Posterior cingulate gyrus (tissue), 11 donors: ENCODE measurements at places on chromosomes 1 and 21.

DNA sequence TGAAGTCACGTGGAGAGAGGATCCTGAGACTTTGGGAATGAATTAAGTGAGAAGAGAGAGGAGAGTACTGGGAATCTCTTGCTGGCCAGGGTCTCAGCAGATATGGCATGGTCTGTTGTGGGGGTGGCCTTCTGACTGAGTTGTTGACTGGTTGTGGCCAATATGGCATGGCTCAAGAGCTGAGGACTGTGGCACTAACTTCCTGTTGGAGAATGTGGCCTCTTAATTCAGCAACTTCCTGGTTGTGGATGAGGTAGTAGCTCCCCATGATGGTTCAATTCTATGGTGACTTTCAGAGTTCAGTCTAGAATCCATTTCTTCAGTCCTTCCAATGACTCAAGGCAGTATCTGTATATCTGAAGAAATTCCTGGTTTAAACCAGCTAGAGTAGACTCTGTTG, 44.7 kb upstream of the PAXBP1 start:
- no peak for DNase-seq

DNA sequence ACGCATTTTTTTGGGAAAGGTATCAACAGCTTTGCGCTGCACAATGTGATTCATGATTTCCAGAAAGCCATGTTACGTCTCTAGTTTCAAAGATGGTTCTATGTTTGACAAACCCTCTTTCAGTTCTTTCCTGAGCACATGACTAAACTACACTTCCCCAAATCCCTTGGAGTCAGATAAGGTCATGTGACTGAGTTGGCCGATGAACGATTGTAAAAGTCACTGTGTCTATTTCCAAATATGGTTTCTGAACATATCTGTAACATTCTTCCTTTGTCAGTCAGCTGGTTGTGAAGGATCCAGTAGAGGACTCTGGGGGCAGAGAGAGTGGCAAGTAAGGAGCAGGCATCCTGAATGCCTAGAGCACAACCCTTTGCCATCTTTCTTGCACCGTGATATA, 35.4 kb downstream of the TMPRSS15 start:
- no peak for DNase-seq

- DNase-seq: peak; percentile 46
Measured at GRCh38 chr1:55155522-55155921, 59.6 kb downstream of the USP24 start.

GRCh38 chr1:4718071-4718470, 63.7 kb downstream of the AJAP1 start:
- DNase-seq: no peak

DNA sequence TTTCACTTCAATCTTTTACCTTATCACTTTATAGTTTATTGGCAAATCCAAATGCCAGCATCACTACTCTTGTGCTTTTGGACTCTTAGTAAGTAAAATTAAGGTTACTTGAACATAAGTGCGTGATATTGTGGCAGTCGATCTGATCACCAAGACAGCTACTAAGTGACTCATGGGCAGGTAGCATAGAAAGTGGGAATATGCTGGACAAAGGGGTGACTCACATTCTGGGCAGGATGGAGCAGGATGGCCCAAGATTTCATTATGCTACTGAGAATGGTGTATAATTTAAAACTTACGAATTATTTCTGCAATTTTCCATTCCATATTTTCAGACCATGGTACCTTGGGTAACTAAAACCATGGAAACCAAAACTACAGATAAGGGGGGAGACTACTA, 120.2 kb downstream of the ROR1 start:
- DNase-seq: no peak

- no peak for DNase-seq
Measured at GRCh38 chr1:159949123-159949522, 3.7 kb upstream of the IGSF9 start.

GRCh38 chr1:108569097-108569728, 9.3 kb downstream of the EEIG2 start:
- DNase-seq: no peak

GRCh38 chr1:83854456-83854855, 144.5 kb downstream of the TTLL7 start:
- DNase-seq: no peak

- DNase-seq: no peak
Measured at GRCh38 chr1:166087734-166088571, 78.8 kb downstream of the FAM78B start.

GRCh38 chr1:10793129-10793651, 3.3 kb downstream of the CASZ1 start:
- DNase-seq: no peak

- DNase-seq: no peak
Measured at GRCh38 chr1:247402120-247402675, 13.8 kb upstream of the NLRP3 start.

- DNase-seq: peak; percentile 92
Measured at GRCh38 chr1:24914226-24915069, 15.6 kb downstream of the RUNX3 start.

DNA sequence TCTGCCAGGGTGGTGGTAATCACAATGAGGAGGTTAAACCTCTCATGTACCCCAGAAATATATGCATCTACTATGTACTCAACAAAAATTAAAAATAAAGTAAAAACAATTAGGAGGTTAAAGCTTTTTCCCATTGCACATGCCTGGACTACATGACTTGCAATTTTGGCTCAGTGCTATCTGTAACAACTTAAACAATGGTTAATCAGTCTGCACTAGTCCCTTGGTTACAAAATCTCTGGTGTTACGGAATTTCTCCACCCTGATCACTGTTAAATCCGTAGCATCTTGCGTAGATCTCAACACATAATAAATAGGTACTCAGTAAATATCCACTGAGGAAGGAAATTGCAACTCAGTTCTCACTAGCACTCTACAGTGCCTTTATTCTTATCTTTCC, 66.5 kb downstream of the SDCCAG8 start:
- no peak for DNase-seq

GRCh38 chr1:7646981-7647901, 123.9 kb upstream of the VAMP3 start:
- peak; percentile 95 for DNase-seq
